NCI-H1048 (cell line): ENCODE measurements at places on chromosomes 6 and 20.

GRCh38 chr6:138970856-138971425 is 17.1 kb downstream of the REPS1 start:
- no peak for DNase-seq

GRCh38 chr6:110528101-110528929 is 51.9 kb upstream of the SLC22A16 start:
- peak; percentile 78 for DNase-seq

- no peak for DNase-seq
These were observed 22.7 kb downstream of the TFEB start for GRCh38 chr6:41712651-41713103.

DNA sequence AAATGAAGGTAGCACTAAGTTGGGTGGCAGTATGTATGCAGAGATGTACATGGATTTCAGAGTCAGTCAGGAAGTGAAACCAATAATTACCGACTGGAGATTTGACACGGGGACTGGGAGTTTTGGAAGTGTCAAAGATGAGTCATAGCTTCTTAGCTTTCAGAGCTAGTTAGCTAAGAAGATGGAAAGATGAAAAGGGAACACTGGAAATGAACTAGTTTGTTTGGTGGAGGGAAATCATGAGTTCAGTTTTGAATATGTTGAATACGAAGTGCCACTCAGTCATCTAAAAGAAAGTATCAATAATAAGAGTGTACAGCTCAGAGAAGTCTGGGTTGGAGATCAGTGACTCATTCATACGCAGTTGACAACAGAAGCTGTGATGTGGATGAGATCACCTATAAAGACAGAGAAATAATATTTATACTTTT is 7.5 kb downstream of the ESF1 start:
- DNase-seq: no peak

- DNase-seq: no peak
These were observed 435 bp downstream of the ZSWIM3 start for GRCh38 chr20:45857882-45858216.

- peak; percentile 12 for DNase-seq
These were observed 6.5 kb downstream of the TGM6 start for GRCh38 chr20:2387180-2387577.
